ENCODE measurements at places on chromosomes 6 and 20.

GRCh38 chr20:52309181-52309580, 117.6 kb upstream of the ZFP64 start:
- DNase-seq: no peak

- no peak for DNase-seq
These were observed 12.3 kb upstream of the PRIM2 start for GRCh38 chr6:57305107-57305506.

GRCh38 chr6:163986313-163986712, 571.8 kb downstream of the QKI start:
- no peak for DNase-seq

DNA sequence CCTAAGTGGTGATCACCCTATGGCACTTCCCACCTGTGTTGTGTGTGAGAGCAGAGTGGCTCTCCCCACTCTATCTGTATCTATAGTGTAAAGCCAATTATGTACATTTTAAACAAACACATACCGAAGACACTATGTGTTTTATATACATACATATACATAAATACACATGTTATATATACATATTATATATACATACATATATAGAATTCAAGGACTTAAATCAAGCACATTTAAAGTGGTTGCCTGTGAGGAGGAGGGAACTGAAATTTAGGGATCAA, 246.6 kb downstream of the LY86 start:
- no peak for DNase-seq

GRCh38 chr6:158560836-158561320, 987 bp downstream of the TMEM181 start:
- DNase-seq: no peak

DNA sequence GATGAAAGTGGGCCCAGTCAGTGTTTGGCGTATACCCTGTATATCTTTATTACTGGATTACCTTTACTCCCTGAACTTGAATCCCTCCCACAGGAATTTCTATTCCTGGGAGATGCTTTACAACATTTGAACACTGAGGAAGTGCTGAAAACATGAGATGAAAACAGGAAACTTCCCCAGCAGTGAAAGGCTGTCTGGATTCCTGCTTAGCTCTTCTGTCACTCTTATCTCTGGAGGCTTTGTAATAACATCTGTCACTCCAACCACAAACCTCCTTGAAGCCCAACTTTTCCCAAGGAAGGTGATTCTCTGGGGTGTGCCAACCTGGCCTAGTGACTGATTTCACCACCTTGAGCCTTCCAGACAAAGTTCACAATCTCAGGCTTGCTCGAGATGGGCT, 264.5 kb upstream of the BMP2 start:
- DNase-seq: no peak

DNA sequence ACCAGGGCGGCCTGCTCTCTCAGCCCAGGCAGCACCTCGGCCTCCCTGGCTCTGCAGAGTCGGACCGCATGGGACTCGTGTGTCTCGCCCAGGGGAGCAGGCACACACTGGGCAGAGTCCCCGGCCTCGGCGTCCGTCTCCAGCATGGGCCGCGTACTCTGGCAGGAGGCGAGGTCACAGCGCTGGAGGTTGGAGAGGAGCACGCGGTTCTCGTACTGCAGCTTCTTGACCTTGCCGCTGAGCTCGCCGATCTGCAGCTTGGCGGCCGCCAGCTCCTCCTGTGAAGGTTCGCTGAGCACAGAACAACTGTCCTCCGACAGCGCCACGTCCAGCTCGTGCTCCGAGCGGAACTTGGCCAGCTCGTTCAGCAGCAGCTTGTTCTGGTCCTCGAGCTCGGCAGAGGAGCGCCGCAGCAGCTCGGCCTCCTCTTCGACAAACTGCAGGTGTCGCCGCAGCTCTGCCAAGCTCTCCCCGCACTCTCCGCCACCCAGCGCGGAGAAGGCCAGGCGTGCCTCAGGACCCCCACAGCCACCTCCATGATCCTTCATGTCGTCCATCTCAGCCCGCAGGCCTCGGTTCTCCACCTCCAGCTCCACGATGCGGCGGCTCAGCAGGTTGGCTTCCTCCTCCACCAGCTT, 42.0 kb upstream of the DSN1 start:
- DNase-seq: no peak

DNA sequence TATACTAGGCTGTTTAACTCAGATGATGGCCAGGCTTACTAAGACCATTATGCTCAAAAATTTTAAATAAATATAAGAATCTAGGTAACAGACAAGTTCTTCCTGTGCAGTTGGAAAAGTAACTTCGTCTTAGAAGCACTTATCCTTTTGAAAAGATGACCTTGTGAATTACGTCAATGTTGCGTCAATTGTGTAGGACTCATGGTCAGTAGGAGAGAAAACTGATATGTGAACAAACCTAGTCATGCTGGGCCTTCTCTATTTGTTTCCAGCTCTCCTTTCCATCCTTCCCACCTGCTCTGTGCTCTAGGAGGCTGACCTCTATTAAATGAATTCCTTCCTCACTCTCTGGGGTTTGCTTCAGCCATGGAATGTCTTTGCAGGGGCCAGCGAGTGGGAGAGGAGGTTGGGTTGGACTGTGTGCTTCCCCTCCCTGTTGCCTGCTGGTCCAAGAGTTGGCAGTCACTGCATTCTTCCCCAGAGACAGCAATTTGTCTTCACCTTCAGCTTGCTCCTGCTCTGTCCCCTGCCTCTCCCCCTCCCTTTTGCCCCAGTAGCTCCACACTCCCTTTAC, 128.0 kb upstream of the TNFAIP3 start:
- no peak for DNase-seq

DNA sequence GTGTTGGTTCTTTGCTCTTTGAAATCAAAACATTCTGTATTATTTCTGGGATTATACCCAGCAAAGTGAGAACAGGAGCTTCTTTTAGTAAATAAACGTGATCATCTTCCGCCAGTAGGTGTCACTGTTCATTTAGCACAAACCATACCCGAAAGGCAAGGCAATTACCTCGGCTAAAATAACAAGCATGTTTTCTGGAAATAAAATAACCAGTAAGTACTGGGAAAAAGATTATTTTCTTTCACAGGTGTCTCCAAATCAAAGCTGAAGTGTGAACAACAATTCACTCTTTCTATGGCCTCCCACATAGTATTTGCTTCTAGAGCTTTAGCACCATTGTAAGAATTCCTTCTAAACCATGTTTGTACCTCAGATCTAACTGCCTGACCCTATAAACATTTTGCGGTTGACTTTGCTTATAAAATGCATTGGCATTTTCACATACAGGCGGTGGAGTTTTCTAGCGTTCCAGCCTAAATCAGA, 144.6 kb upstream of the AGPAT4 start:
- no peak for DNase-seq

DNA sequence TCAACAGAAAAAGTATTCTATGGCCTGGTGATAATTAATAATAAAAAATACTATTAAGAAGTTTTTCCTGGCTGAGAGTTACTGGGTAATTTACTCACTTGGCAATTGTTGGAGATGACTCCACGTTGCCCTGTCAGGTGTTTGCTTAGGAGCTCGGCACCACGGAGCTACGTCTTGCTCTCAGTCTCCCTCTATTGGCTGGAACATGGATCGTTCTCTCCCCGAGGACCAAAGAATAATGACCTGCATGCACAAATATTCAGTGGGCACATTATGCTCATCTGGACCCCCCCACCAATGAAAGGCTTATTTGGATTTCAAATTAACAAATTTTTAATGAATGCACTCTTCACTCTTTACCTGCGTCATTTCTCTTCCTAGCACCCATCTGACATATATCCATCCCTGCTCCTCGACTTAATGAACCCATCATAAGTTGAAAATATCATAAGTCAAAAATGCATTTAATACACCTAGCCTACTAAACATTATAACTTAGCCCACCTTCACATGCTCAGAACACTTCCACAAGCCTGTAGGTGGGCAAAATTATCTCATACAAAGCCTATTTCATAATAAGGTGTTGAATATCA, 71.0 kb upstream of the CD83 start:
- peak; percentile 30 for DNase-seq

DNA sequence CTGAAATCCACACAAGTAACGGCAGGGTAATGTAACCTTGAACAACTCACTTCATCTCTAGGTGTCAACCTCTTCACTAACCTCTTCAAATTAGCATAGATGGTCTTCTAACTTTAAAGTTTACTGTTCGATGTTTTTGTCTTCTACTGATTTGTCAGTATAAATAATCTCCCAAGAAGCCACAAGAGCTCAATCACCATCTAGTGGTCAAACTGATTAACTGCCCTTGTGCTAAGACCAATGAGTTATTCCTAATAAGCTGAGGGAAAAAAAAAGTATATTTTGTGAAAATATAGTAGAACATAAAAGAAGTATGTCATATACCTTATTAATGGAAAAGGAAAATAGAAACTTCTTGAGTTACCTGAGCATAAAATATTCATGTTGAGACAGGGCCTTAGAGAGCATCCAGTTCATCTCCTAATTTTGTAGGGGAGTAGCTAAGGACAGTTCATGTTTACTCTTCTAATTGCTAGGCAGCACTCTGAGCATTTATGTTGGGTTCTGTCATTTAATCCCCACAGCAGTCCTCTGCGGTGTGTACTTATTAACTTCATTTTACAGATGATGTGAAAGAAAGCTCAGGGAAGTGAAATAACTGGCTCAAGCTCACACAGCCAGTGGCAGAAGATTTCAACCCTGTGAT, 317.1 kb downstream of the ESR1 start:
- no peak for DNase-seq

GRCh38 chr20:63718996-63719395, 11.2 kb downstream of the ZGPAT start:
- no peak for DNase-seq

GRCh38 chr20:48284837-48285236, 499.6 kb upstream of the SULF2 start:
- no peak for DNase-seq

DNA sequence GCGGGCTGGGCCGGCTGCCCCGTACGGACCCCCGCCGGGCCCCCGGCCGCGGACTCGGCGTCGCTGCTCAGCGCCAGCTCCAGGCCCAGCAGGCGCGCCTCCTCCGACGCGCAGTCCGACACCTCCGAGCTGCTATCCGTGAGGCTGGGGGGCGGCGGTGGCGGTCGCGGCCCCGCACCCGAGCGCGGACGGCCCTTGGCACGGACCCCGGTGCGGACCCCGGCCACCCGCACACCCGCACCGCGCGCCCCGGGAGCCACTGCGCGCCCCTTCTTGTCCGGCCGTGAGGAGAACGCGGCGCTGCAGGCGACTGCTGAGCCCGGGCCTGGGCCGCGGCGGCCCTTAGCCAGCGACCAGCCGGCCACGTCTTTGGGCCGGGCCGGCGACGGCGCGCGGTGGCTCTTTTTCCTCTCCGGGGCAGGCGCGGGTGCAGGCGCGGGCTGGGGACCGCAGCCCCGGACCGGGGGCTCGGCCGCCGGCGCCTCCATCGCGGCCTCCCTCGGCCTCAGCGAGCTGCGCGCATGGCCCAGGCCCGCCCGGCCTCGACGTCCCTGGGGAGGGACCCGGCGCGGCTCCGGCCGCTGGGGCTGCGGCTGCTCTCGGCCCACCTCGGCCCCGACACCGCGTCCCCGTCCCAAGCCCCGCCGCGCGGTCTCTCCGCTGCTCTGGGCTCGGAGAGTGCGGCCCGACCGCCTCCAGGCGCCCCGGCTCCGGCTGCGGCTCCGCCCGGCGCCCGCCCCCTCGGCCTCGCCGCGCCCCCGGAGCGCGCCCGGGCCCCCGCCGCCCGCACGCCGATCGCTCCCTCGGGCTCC, 12.9 kb upstream of the TLDC2 start:
- no peak for DNase-seq

GRCh38 chr6:26183581-26184366, 96.5 kb downstream of the HFE start:
- peak; percentile 22 for DNase-seq

DNA sequence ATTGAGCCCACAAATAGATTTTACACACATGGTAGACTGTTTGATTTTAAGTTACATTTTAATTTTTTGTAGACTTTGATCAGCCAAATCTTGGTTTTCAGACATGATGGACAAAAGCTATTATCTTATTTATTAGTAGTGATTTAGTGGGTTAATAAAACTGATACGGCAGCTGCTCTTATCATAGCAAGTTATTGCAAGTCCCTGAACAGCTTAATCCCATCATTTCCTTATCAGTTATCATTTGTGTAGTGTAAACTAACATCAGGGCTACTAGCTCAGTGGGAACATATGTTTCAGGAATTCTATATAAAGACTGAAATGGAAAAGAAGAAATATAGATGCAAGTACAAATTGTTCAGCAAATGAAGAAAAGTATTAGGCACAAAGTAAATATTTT, 10.9 kb downstream of the RFX6 start:
- no peak for DNase-seq

All from naive thymus-derived CD8-positive, alpha-beta T cell (primary cell).